Activated CD8-positive, alpha-beta memory T cell treated with anti-CD3 and anti-CD28 coated beads for 4 hours (primary cell): ENCODE measurements at places on chromosomes 13 and 19.

DNA sequence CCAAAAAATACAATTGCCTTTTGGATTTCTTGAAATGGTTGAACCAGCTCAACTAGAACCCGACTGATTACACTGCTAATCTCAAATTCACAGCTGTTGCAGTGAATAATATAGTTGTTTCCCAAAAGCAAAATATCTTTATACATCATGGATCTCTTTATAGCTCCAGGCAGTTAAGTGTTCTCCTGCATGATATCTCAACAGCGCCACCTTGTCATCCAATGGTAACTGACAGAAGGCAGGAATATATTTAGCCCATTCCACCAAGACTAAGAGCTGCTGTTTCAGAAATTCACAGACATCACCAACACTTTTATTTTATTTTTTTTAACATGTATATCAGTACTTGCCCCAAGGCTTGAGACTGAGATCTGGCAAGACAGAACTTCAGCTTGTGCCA is 1141.0 kb upstream of the PRR20A start:
- no peak for DNase-seq

GRCh38 chr13:62093984-62094780 is 678.5 kb upstream of the PCDH20 start:
- no peak for DNase-seq

- no peak for DNase-seq
Observed at GRCh38 chr19:2645826-2646225, 56.7 kb downstream of the GNG7 start.

- DNase-seq: no peak
Observed at GRCh38 chr19:34288381-34288780, 34.0 kb downstream of the GARRE1 start.

DNA sequence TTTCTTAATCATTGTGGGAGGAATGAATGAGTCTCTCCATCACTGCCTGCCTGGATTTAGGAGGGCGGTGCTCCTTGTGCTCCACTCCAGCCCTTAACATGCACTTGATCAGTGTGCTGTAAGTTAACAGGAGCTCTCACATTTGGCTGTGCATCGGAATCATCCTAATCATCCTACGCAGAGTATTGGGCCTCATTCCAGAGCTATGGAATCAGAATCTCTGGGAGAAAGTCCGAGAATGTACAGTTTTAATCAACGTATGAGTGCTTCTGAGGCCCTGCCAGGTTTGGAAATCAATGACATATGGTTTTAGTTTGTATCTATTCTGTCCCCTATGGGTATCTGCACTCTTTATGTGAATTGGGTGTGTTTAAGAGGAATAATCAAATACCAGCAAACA is 34.9 kb upstream of the DCLK1 start:
- no peak for DNase-seq

GRCh38 chr13:50132904-50133357 is 117.7 kb downstream of the KCNRG start:
- no peak for DNase-seq

DNA sequence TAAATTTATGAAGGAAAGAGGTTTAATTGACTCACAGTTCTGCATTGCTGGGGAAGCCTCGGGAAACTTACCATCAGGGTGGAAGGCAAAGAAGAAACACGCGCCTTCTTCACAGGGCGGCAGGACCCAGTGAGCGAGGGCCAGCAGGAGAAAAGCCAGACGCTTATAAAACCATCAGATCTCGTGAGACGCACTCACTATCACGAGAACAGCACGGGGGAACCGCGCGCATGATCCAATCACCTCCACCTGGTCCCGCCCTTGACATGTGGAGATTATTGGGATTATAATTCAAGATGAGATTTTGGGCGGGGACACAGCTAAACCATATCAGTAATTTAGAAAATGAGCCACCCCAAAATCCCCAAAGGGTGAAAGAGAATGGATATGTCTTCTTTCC is 187.1 kb downstream of the RAP2A start:
- no peak for DNase-seq

DNA sequence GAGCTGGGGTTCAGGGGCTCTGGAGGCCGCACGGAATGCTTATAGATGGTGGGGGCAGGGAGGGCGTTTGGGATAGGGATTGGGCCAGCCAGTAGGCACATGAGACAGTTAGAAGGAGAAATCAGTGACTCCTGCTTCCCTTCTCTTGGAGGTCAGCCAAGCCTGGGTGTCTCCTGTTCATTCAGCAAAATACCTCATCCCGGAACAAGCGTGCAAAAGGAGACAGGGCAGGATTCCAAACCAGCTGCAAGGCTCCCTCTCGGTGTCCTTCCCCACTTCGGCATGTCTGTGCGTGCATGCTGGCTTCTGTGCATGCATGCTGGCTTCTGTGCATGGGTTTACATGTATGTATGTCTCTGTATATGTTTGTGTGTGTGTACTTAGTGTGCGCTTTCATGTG is 37.3 kb upstream of the PEPD start:
- no peak for DNase-seq

GRCh38 chr13:43698009-43698408 is 88.8 kb downstream of the ENOX1 start:
- DNase-seq: no peak

- no peak for DNase-seq
Observed at GRCh38 chr13:109939180-109939579, 152.8 kb upstream of the IRS2 start.
